Neuronal stem cell (in vitro differentiated cells): ENCODE measurements at places on chromosomes 2 and 18.

DNA sequence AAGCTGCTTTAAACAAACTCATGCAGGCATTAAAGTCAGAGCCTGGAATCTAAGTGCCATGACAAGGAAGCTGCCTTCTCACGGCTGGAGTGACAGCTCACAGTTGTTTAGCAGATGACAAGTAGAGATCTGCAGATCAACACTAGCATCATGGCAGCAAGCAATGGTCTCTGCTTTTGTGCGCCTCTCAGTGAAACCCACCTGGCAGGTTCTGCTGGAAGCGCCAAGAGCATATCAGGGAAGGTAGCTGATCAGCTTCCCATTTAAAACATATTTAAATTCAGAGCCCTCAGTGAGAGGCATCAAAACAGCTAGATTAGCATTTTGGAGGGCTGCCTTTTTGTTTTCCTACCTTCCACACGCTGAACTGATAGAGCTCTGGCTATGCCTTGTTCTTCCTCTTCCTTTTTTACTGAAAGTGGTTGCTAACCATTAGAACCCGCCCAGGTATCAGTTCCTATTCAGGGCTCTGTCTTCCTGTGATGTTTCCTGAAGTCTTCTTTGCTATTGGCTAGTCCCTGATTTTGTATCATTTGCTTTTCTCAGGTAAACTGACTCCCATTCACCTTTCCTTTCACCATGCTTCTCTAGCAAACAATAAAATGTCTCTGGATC, 70.8 kb downstream of the TMEM200C start:
- DNase-seq, result no peak

DNA sequence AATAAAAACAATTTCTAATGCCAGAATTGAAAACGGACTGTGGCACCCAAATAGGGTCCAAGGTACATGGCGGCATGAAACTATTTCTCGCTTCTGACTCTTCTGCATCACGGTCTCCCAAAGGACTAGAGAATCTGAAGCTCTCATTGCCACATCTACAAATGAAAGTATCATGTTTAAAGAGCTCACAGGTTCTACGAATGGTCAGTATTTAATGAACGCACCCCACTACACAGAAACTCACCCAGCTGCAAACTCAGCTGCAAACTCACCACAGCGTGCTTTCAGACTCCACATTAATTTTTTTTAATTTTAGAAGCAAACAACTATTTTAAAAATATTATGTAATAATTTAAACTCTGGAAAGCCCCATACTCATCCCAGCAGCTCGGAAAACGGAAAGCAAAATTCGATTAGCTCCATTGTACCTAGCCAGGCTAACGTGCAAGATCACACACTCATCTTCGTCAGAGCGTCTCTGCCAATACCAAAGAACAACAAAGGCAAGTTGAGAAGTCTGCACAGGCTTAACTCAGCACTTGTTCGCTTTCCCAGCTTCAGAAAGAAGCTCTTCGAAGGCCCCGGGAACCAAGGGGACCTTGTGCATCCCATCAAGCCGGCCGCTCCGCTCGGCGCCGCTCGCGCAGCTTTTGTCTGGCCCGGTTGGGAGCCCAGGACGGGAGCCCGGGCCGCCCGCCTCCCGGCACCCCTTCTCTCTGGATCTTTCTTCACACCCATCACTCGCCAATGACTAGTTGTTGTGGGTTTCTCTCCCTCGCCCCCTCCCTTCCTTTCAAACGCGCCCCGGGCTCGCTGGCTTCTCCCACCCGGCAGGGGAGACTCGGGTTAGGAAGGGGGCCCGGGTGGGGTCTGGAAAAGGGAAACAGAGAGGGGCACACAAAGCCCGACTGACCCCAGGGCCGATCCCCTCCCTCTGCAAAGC, 785 bp downstream of the CLASP1 start:
- no peak for DNase-seq

DNA sequence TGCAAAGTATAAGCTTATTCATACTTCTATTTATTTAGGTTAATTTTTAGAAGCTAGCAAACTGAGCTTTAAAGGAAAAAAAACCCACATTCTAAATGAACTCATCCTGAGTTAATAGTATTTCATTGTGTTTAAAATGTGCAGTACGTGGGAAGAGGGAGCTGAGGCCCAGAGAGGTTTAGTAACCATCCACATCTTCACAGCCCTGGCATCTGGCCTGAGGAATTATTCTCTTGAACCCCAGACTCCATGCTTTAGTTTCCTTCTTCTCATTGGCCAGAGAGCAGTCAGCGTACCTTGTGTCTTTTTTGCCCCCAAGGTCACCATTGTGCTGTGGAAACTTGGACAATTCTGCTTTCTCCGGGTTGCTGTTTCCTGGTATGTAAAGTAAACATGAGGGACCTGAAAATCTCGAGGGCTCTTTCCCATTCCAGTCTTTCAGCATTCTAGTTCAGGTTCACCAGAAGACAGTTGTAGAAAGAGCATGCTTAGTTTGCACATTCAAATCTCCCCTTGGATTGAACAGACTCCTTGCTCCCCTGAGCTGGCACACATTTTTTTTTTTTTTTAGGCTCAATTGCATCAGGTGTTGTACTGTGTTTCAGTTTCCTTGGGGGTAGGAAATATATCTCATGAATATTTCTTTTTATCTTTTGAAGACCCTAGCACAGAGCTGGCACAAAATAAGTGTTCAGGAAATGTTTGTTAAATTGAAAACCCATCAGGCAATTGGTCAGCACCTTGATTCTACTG, 81.4 kb downstream of the MYCN start:
- no peak for DNase-seq

- DNase-seq, result no peak
Measured at GRCh38 chr2:226798422-226799210, 1.0 kb downstream of the IRS1 start.
